ENCODE measurements at places on chromosomes 5 and 9.

DNA sequence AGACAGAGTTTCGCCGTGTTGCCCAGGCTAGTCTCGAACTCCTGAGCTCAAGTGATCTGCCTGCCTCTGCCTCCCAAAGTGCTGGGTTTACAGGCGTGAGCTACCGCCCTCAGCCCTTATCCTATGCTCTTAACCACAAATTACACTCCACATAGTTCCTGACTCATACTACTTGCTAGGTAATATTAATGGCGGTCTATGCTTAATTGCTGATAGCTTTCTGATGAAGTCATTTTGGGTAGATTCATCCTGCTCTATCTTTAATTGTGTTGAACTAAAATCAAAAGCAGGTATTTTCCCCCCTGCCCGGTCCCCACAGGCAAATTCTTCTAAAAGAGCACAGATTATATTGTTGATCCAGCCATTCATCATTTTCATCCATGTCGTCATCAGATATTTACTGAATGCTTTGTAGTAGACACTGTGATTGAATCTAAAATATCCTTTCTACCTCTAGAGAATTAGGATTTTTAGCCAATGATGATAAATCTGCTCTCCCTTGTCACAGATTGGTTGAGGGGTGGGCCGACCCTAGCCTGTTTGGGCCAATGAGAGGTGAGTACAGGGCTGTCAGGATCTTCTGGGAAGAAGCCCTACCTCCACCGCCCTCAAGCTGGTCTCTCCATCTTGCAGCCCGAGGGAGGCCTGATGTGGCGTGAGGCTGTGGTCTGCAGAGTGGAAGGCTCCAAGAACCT is 144.8 kb downstream of the NR3C1 start:
- DNase-seq = no peak

GRCh38 chr5:163506726-163507125 is 1.3 kb downstream of the MAT2B start:
- no peak for DNase-seq

GRCh38 chr5:154287136-154287535 is 96.6 kb downstream of the GALNT10 start:
- no peak for DNase-seq

DNA sequence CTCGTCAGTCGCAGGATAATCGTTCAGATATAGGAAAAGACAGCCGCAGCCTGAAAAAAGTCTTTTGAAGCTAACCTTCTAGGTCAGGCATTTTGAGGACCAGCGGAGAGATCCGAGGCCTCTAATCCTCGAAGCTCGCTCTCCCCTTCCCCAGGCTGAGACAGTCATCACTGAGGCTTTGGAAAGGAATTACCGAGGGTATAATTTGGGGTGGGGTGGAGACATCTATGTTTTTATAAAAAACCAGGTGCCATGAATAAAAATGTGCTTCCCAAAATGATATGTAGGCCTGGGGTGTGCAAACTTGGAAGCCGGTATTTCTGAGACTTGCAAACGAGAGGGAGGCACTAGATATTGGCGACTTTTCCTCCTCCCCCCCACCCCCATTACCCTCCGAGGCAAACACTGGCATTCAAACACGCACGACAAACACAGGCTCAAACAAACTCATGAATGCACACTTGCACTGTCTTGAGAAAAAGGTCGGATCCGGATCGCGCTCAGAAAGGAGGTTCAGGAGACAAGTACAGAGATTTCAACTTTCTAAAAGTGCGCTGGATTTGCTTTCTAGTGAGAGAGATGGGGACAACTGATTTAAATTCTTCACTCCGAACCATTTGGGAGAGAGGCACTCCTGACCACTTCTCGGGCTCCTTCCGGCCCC is 935 bp upstream of the MSX2 start:
- no peak for DNase-seq

DNA sequence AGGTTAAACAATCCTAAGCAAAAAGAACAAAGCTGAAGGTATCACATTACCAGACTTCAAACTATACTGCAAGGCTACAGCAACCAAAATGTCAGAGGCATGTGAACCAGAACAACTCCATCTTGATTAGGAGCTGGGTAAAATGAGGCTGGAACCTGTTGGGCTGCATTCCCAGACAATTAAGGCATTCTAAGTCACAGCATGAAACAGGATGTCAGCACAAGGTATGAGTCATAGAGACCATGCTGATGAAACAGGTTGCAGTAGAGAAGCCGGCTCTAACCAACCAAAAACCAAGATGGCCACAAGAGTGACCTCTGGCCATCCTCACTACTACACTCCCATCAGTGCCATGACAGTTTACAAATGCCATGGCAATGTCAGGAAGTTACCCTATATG is 252.0 kb downstream of the RASEF start:
- DNase-seq = no peak

- DNase-seq = peak; percentile 19
Observed at GRCh38 chr5:108728566-108729241, 19.0 kb upstream of the FER start.

DNA sequence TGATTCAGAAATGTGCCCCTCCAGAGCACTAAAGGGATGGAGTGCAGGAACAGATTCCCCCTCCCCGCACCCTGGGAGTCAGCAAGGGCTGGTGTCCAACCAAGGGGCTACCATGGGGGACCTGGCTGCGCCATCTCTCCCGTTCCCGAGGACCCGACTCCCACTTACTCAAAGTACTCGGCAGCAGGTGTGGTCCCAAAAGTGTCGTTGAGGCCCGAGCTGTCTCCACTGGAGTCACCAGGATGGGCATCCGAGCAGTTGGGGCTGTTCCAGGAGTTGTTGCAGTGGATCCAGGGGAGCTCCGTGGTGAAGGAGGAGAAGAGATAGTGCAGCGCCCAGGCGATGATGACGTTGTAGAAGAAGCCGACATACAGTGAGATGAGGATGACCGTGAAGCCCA is 12.9 kb downstream of the SLC6A3 start:
- no peak for DNase-seq

- DNase-seq = peak; percentile 7
Observed at GRCh38 chr9:88280816-88281382, 107.3 kb upstream of the SPIN1 start.

- no peak for DNase-seq
Observed at GRCh38 chr5:146902471-146902870, 23.9 kb upstream of the PPP2R2B start.

DNA sequence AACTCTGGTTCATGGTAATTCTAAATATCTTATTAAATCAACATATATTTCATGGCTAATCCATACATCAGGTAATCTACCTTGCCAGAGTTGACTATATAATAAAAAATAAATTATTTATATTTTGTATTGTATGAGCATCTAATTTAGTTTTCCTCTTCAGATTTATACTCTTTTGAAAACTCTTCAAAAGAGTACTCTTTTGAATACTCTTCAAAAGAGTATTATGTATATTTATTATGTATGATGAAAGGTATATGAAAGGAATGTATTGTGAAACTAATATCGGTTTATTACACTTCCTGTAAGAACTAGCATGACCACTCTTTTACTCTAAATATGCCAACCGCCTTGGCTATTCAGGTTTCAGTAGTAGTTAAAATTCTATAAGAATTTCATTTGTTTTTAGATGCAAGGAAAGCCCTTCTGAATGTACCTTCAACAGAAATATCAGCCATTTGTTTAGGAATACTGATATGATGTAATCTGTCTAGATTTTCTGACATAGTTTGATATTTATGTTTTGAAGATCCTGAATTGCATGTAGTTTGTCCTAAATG is 178.7 kb downstream of the WDR70 start:
- no peak for DNase-seq

DNA sequence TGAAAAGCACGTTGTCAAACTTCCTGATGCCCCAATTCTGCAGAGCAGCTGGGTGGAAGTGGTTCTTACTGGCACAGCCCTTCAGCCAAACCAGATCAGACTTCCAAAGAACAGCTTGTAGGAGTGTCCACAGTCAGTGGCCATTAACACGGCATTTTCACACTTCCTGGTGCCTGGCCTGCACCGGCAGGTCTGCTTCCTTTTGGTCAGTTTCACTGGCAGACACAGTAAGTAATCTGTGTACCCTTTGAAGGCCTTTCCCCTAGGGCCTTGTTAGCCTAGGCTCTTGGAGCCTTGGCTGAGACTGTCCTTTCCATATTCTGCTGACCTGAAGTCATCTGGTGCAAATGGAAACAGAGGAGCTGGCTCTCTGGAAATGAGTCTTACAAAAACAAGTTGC is 297.5 kb upstream of the TNC start:
- no peak for DNase-seq

- DNase-seq = no peak
Observed at GRCh38 chr9:137158625-137159024, 11.2 kb downstream of the LRRC26 start.

DNA sequence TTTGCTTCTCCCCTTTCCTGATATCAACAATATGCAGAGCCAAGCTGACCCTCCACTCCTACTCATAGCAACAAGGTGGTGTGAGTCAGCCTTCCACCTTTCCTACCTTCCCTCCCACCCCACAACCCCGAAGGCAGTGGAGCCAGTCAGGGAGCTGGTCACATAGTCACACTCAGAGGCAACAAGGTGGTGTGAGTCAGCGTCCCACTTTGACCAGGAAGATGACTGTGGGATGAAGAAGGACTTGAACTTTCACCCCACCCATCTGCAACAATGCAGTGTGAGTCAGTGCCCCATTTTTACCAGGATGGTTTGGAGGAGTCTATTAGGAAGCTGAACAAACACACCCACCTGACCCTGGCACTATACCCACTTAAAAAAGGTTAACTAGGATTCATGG is 30.1 kb upstream of the ZNF782 start:
- DNase-seq = no peak

- DNase-seq = no peak
Observed at GRCh38 chr5:67453111-67453905, 256.7 kb upstream of the CD180 start.

- DNase-seq = no peak
Observed at GRCh38 chr5:176810081-176810597, at the start of gene UNC5A. Gene UNC5A (plus strand): TSS chr5:176810559. CDS start chr5:176810751, 192 bp downstream.

- no peak for DNase-seq
Observed at GRCh38 chr5:171615705-171616640, 169.6 kb upstream of the SMIM23 start.

DNA sequence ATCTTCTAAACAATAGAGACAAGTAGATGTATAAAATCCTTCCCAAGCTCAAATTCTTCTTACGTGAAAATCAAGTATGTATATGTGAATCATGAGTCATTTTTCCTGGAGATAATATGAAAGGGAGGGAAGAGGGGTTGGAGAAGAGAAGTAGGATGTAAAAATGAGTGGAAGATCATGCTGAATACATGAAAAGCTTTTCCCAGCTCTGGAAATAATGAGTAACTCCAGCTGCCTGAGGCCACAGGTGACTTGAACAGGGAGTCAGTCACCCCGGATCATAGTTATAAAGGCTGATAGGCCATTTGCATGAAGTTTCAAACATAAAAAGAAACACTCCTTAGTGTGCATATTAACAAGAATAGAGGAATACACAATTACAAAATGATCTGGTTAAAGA is 486.7 kb downstream of the EFNA5 start:
- no peak for DNase-seq

GRCh38 chr9:122382901-122383850 is 12.4 kb downstream of the PTGS1 start:
- DNase-seq = no peak

- no peak for DNase-seq
Observed at GRCh38 chr9:34887841-34888240, 70.2 kb upstream of the PHF24 start.

GRCh38 chr5:25056836-25057235 is 412.1 kb upstream of the CDH10 start:
- no peak for DNase-seq

GRCh38 chr9:14301583-14302021 is 12.3 kb downstream of the NFIB start:
- peak; percentile 38 for DNase-seq

DNA sequence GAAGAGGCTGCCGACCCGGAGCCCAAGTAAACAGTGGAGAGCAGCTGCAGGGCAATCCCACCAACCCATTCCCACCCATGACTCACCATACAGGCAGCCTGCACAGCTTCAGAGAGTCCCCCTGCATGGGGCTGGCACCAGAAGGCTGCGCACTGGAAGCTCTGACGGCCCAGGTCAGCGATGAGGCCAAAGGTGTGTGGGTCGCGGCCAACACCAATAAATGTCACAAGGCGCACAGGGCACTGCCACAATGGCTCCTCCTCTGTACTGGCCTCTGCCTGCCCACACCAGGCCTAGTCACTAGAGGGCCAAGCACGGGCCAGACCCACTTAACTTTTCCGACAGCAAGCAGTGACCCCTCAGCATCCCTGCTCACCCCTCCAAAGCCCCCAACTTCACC is 3.0 kb upstream of the SRA1 start:
- DNase-seq = no peak

- no peak for DNase-seq
Observed at GRCh38 chr5:98076501-98076900, 697.0 kb upstream of the RGMB start.

- DNase-seq = no peak
Observed at GRCh38 chr9:76419782-76420380, 25.7 kb upstream of the RFK start.

DNA sequence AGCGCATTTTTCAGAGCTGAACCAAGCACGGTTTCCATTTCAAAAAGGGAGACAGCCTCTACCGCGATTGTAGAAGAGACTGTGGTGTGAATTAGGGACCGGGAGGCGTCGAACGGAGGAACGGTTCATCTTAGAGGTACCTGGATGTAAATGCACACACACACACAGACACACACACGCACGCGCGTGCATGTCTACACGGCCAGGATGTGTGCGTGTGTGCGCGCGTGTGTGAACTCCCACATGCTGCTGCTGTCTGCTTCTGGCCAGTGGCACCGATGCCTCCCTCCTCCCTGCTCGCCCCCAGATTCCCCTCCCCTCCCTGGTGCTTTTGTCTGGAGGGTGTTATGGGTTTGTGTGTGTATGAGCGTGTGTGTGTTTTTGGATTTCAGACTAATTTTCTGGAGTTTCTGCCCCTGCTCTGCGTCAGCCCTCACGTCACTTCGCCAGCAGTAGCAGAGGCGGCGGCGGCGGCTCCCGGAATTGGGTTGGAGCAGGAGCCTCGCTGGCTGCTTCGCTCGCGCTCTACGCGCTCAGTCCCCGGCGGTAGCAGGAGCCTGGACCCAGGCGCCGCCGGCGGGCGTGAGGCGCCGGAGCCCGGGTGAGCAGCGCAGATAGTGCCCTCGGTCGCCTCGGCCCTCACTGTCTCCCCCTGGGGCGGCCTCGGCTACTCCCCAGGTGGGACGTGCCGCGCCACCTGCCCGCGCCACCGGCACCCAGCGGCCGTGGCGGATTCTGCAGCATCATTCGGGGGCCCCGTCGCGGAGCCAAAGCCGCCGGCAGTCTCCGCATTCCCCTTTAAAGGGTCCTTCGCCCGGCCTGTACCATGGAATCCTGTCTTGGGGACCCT is at the start of gene NTRK2:
Gene NTRK2, plus strand, starts transcription at position 442 of the 850 bp plus-strand sequence. CDS start 1,020 bp downstream, outside the sequence.
- DNase-seq = peak; percentile 80

- DNase-seq = no peak
Observed at GRCh38 chr9:114155995-114156656, 789 bp downstream of the COL27A1 start.
